NCI-H2029 (cell line): ENCODE measurements at places on chromosomes 11 and 22.

GRCh38 chr11:9703280-9703679 is 39.4 kb downstream of the SWAP70 start:
- DNase-seq = no peak

GRCh38 chr22:32868946-32869345 is 67.4 kb downstream of the TIMP3 start:
- no peak for DNase-seq

DNA sequence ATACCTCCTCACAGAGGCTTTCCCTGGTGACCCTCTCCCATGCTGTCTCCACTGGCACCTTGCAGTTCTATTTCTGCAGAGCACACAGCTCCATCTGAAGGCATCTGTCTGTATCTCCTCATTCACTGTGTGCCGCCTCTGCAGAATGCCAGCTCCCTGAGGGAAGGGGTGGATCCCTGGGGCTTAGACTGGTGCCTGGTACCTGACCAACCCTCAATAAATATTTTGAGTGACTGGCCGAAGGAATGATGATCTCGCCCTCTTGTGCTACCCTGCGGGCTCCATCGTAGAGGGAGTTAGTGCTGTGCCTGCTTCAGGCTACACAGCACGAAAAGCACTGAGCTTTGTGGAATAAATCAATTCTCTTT is 1.6 kb downstream of the CBX7 start:
- DNase-seq = no peak

GRCh38 chr11:119795690-119796089 is 66.7 kb upstream of the NECTIN1 start:
- no peak for DNase-seq

GRCh38 chr11:119445850-119446249 is 22.9 kb upstream of the THY1 start:
- DNase-seq = no peak

- DNase-seq = no peak
Measured at GRCh38 chr11:95805869-95806268, 15.6 kb downstream of the CEP57 start.

- no peak for DNase-seq
Measured at GRCh38 chr11:33006010-33006409, 9.7 kb upstream of the DEPDC7 start.
